ENCODE measurements at places on chromosomes 4 and X. TPM values are rescaled to one million over a fixed set of nuclear protein-coding genes. Genes with fewer than 3 reads are reported as not detected.

DNA sequence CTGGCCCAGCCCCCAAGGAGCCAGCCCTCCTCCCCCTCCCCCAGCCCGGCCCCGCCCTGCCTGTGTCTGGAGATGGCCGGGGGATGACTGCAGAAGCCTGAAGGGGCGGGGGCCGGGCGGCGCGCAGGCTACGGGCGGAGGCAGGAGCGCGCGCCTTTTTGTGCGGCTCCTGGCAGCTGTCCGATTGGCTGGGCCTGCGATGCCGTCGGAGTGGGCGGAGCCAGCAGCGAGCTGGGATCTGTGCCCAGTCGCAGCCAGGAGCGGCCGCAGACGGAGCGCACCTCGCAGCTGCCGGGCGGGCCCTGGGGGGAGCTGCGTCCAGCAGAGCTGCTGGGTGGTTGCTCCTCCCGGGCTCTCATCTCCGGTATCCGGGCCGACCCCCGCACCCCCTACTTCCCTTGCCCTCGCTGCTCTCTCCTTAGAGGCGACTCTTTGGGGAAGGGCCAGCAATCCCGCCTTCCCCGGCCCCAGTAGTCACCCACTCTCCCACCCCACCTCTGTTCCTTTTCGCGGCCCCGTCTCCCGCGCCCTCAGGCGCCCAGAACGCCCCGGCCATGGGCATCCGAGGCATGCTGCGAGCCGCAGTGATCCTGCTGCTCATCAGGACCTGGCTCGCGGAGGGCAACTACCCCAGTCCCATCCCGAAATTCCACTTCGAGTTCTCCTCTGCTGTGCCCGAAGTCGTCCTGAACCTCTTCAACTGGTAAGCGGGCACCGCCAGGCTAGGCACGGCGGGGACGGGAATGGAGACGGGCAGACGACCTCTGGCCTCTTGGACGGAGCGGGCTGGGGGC, at the start of gene GABRQ:
Gene GABRQ (plus strand): TSS at position 247 of the 794 bp plus-strand sequence. CDS start 308 bp downstream, at position 555.
- no peak for DNase-seq
- peaks cover 7% of the 10 kb centered on the region for H3K4me1 ChIP-seq
- H3K36me3 ChIP-seq: no peaks in the 10 kb centered on the region
- H3K27ac ChIP-seq: no peak within 1 kb of the TSS

DNA sequence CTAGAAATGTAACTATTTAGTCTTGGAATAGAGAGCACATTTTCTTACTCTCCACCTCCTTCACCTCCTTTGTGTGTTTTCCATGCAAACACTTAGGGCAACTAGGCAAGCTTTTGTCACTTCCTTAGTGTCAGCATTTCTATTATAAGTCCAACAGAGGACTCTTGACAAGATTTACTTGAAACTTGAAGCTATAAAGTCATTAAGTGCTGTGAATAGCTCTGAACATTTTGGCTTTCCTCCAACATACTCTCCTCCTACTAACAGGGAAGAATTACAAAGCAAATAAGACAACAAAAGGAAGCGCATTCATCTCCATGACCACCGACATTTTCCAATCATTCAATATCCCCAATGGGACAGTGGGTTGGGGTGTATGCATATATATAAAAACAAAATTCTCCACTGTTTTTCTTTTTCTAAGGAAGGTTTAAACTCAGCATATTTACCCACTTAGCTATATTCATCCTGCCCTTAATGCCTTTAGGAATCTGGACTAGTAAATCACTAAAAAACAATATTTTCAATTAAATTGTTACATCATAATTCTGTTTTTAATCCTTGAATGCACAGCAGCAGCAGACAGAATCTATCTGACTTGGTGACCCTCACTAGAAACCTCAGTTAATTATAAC, 264.6 kb downstream of the SNCA start:
- no peaks in the 10 kb centered on the region for H3K36me3 ChIP-seq
- no peak overlapping the region for H3K4me3 ChIP-seq
- no peak for DNase-seq
- H3K27me3 ChIP-seq: no peaks in the 10 kb centered on the region
- H3K4me1 ChIP-seq: no peaks in the 10 kb centered on the region

DNA sequence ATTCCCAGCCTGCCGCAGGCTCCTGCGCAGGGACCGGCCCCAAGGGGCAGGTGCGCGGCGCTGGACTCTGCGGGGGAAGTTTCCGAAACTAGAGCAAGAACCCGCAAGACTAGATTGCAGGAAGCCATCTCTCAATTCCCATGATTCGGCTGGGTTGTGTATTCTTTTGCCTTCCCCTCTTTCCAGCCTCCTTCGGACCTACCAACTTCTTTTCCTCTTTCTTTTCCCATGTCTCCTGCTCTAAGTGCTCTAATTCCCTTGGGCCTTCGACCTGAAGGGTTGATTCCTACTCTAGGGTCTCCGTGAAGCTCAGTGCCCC, 645 bp upstream of the OPHN1 start:
- H3K27ac ChIP-seq: peak overlapping the region; percentile 87
- peak overlapping the region; percentile 65 for H3K4me3 ChIP-seq
- H3K36me3 ChIP-seq: no peaks in the 10 kb centered on the region
- H3K4me1 ChIP-seq: peaks cover 8% of the 10 kb centered on the region
- DNase-seq: no peak
- no peaks in the 10 kb centered on the region for H3K27me3 ChIP-seq

- H3K36me3 ChIP-seq: no peaks in the 10 kb centered on the region
- no peak for DNase-seq
- H3K4me3 ChIP-seq: no peak overlapping the region
Observed at GRCh38 chr4:86319390-86319789, 40.5 kb downstream of the MAPK10 start.

PCDH18 gene
- 11.5 TPM for total RNA-seq

GRCh38 chrX:150504397-150505182, 63.8 kb upstream of the MTM1 start:
- no peaks in the 10 kb centered on the region for H3K36me3 ChIP-seq
- DNase-seq: no peak
- no peaks in the 10 kb centered on the region for H3K27me3 ChIP-seq
- H3K4me1 ChIP-seq: peaks cover 25% of the 10 kb centered on the region
- peak overlapping the region; percentile 24 for H3K27ac ChIP-seq

CCKAR gene
- total RNA-seq: not detected

GAGE12C gene
- not detected for total RNA-seq

DNA sequence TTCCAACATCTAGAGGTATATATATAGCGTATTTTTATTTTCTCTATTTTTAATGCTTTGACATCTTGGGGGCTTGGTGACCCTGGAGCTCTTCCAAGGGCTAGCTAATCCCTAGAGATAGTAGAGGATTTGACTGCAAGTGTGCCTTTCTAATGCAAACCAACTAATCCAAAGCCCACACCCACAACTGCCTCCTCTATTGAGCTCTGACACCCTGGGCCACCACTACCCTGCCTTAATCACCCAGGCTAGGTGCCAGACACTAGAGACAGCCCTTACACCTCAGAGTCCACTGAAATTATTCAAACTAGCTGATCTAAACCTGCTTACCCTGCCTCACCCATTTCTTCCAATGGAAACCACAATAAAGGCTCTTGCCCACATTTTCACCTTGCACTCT, 69.6 kb upstream of the ATXN3L start:
- H3K36me3 ChIP-seq: no peaks in the 10 kb centered on the region
- no peak for DNase-seq
- no peak overlapping the region for H3K27ac ChIP-seq
- no peaks in the 10 kb centered on the region for H3K27me3 ChIP-seq

DUSP21 gene
- not detected for total RNA-seq

USP51 gene
- total RNA-seq: 0.42 TPM

RTL9 gene
- 0.16 TPM for total RNA-seq

PRPS2 gene
- total RNA-seq: 73.2 TPM

DNA sequence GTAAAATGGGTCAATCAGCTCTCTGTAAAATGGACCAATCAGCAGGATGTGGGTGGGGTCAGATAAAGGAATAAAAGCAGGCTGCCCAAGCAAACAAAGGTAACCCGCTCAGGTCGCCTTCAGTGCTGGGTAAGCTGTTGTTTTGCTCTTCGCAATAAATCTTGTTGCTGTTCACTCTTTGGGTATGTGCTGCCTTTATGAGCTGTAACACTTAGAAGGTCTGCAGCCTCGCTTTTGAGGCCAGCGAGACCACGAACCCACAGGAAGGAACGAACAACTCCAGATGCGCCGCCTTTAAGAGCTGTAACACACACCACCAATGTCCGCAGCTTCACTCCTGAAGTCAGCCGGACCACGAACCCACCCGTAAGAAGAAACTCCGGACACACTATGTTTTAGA, 11.5 kb upstream of the CAMK2D start:
- H3K4me1 ChIP-seq: no peaks in the 10 kb centered on the region
- no peak overlapping the region for H3K4me3 ChIP-seq
- DNase-seq: no peak
- H3K27me3 ChIP-seq: no peaks in the 10 kb centered on the region

NLRP2B gene
- not detected for total RNA-seq

GRCh38 chr4:15131551-15131950, 129.3 kb downstream of the CPEB2 start:
- no peak overlapping the region for H3K4me3 ChIP-seq
- no peaks in the 10 kb centered on the region for H3K27me3 ChIP-seq
- H3K27ac ChIP-seq: no peak overlapping the region
- H3K36me3 ChIP-seq: no peaks in the 10 kb centered on the region

GRCh38 chr4:163344147-163345125, 744 bp downstream of the NPY5R start:
- peak overlapping the region; percentile 50 for H3K27ac ChIP-seq
- peak overlapping the region; percentile 56 for H3K4me3 ChIP-seq
- H3K27me3 ChIP-seq: peaks cover 46% of the 10 kb centered on the region
- peaks cover 19% of the 10 kb centered on the region for H3K4me1 ChIP-seq
- no peaks in the 10 kb centered on the region for H3K36me3 ChIP-seq
- DNase-seq: peak; percentile 60

- H3K4me3 ChIP-seq: no peak overlapping the region
- no peak overlapping the region for H3K27ac ChIP-seq
- peaks cover 2% of the 10 kb centered on the region for H3K4me1 ChIP-seq
- peaks cover 7% of the 10 kb centered on the region for H3K27me3 ChIP-seq
- DNase-seq: no peak
Observed at GRCh38 chr4:167239627-167240026, 5.3 kb upstream of the SPOCK3 start.
